Astrocyte (in vitro differentiated cells and primary cell): ENCODE measurements at places on chromosomes 16 and 17.

GRCh38 chr16:11278681-11279628 is 2.2 kb downstream of the PRM1 start:
- no peak for DNase-seq

DNA sequence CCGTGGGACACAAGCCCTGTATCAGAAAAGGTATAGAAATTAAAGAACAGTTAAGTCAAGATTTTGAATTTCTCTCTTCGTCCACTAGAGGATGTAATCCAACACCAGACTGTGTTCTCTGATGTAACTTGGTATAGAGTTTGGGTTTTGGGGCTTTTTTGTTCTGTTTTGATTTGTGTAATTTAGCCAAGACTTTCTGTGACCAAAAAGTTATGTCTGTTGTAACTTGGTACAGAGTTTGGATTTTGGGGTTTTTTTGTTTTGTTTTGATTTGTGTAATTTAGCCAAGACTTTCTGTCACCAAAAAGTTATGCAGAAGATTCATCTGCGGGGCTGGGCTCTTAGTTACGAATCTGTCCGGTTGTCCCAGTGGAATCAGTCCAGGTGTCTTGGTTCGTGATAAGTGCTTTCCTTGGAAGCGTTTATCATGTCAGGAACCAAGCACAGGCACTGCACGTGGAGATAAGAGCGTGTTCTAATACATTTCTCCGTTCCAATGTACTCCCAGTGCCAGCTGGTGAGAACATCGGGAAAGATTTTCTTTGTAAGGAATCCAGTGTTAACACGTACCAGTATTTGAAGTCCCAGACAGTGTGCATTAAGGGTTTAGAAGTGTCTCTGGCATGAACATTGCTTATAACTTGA is 44.1 kb upstream of the SEC14L1 start:
- DNase-seq = peak; percentile 72

DNA sequence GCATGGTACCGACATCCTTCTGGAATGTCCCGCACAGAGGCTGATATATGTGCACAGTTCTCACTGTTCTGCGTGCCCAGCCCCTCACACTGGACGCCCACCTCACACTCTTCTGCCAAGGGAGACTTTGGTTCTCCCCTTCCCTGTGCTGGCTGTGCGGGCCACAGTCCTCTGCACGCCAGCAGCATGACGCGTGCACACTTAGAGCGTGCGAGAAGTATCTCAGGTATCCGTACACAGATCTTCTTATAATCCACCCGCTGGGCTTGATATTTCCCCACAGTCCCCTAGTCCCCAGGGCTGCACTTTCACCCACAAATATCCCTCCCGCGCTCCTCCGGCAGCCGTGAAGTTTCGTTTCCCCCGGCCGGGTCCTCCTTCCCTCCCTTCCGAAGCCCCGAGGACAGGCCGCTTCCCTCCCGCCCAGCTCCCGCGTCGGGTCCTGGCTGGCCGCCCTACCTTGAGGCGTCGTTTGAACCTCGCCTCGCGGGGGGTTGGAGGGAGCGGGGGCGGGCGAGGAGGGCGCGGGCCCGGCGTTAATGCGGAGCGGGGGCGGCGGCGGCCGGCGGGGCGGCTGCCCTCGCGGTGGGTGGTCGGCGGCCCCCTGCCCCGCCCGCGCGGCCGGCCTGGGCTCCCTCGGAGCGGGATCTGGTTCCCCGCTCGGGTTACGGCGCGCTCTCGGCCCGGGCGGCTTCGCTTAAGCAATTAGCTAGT is 5.0 kb upstream of the FOXF1 start:
- no peak for DNase-seq

DNA sequence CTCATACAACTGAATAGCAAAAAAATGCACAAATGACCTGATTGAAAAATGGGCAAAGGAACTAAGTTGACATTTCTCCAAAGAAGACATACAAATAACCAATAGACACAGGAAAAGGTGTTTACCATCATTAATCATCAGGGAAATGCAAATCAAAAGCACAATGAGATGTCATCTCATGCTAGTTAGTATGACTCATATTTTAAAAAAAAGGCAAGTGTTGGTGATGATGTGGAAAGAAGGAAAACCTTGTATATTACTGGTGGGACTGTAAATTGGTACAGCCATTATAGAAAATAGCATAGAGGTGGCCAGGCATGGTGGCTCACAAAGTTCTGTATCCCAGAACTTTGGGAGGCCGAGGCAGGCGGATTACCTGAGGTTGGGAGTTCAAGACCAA is 232.5 kb upstream of the ZFHX3 start:
- no peak for DNase-seq

GRCh38 chr17:72004611-72005331 is 116.0 kb upstream of the SOX9 start:
- DNase-seq = peak; percentile 47

GRCh38 chr16:10601444-10602408 is 21.3 kb upstream of the EMP2 start:
- DNase-seq = no peak
